Activated naive CD4-positive, alpha-beta T cell treated with anti-CD3 and anti-CD28 coated beads for 36 hours (primary cell): ENCODE measurements at places on chromosomes 12 and 14. TPM values are rescaled to one million over a fixed set of nuclear protein-coding genes. Genes with fewer than 3 reads are reported as not detected.

DNA sequence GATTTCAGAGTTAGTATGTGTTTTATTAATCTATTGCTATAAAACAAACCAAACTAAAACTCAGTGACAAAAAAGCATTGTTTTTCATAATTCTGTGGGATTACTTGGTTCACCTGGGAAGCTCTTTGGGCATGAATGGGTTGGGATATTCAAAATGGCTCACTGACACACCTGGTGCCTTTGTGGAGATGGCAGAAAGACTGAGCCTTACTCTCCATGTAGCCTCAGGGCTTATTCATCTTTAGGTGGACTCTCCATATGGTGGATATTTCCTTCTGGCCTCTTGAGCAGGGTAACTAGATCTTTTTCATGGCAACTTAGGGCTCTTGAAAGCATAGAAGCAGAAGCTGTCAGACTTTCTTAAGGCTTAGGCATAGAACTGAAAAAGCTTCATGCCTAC, 1102.8 kb upstream of the SEL1L start:
- DNase-seq = no peak

GRCh38 chr14:77023001-77023996, 5.2 kb downstream of the IRF2BPL start:
- peak; percentile 73 for DNase-seq

GRCh38 chr14:50015716-50016115, 100.7 kb downstream of the VCPKMT start:
- peak; percentile 53 for DNase-seq

- DNase-seq = no peak
These were observed 24.9 kb upstream of the FZD10 start for GRCh38 chr12:130137040-130138018.

DNA sequence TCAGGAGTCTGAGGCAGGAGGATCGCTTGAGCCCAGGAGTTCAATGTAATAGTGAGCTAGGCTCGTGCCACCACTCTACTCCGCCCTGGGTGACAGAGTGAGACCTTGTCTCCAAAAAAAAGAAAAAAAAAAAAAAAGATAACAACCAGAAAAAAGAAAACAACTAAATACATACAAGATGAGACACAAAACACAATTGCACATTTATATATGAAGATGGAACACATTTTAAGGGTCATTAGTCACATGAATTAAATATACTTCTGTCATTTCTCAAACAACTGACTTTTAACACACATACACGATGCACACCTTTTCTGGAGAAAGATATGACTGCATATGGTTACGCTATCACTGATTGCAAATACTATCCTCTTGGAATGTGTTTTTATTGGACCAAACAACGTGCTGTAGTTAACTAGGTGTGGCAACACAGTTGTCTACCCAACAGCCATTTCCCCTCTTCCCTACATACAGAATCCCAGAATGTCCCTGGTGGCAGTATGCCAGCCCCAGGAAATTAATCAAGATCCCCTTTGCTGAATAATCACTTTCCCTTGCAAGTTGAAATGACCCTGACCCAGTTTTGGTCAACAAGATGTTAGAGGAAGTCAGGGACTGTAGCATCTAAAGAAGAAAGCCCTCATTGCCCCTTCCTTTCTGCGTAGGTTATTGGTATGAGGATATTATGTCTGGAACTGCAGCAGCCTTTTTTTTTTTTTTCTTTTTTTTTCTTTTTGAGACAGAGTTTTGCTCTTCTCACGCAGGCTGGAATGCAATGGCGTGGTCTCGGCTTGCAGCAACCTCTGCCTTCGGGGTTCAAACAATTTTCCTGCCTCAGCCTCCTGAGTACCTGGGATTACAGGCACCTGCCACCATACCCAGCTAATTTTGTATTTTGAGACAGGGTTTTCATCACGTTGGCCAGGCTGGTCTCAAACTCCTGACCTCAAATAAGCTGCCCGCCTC, 5.6 kb upstream of the MYL6B start:
- no peak for DNase-seq

DNA sequence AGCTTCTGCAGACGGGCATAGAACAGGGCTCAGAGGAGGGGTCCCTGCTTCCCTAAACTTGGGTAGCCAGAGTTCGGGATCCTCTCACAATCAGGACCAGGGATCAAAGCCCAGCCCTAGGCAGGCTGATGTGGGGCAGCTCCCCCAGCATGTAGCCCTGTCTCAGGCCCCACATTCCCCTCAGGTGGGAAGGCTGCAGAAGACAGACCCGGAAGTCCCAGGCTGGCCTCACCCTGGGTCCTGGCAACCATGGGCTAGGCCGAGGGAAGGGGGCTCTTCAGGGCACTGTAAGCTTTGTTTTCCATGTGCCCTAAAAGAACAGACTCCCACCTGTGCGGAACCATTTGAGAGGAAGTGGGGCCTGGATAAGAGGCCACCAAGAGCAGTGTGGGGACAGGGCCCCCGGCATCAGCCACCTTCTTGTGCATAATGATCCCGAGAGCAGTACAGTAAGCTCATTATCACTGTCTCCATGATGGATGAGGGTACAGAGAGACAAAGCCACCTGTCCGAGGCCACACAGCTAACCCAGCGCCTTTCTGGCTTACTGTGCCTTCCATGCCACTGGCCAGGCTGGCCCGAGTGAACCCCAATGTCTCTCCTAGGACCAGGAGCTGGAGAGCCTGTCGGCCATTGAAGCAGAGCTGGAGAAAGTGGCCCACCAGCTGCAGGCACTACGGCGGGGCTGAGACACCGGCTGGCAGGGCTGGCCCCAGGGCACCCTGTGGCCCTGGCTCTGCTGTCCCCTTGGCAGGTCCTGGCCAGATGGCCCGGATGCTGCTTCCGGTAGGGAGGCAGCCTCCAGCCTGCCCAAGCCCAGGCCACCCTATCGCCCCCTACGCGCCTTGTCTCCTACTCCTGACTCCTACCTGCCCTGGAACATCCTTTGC, 11.5 kb downstream of the CHGA start:
- DNase-seq = no peak

HSPB8 gene
- total RNA-seq = not detected

DNA sequence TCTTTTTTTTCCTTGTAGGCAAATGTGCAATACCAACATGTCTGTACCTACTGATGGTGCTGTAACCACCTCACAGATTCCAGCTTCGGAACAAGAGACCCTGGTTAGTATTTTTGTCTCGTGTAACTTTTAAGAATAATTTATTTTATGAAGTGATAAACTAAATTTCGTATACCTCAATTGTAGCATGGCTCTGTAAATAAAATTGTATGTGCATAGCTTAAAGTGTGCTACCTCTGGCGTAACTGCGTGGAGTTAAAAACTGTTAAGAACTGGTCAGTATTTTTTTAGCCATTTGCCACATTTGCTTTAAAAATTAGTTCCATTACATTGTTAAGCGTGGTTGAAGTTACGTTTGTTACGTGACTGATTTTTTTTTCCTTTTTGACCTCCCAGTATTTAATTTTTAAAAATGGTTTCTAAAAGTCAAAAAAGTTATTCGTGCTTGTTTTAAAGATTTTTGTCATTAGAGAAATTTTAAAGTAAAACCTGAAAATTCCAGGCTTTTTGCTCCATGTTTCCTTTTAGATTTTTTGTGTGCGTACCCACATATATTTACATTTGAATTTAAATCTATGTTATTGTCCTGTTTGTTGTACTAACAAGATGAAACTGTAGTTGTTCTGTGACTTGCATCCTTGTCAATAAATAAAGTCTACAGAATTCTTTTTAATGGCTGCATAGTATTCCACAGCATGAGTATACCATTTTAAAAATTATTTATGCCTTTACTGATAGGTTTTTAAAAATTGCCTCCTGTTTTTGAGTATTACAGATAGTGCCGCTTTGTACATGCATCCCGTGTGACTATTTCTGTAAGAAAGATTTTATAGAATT, 1.4 kb downstream of the MDM2 start:
- no peak for DNase-seq

MYH6 gene
- not detected for total RNA-seq

DNA sequence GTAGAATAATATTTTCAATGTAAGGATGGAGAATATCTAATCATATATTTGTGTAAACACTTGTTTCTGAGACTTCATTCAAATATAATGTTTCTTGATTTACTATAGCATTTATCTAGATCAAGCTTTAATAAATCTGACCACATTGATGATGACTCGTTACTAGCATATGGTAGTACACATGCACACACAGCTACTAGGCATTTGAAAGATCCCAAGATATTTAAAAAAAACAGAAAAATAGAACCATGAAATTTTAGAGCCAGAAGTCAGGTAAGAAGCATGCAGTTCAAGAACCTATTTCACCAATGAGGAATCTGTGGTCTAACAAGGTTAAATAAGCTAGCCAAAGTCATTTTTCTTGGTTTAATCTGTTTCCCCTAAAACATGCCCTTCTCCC, 32.0 kb downstream of the DCP1B start:
- no peak for DNase-seq

DNA sequence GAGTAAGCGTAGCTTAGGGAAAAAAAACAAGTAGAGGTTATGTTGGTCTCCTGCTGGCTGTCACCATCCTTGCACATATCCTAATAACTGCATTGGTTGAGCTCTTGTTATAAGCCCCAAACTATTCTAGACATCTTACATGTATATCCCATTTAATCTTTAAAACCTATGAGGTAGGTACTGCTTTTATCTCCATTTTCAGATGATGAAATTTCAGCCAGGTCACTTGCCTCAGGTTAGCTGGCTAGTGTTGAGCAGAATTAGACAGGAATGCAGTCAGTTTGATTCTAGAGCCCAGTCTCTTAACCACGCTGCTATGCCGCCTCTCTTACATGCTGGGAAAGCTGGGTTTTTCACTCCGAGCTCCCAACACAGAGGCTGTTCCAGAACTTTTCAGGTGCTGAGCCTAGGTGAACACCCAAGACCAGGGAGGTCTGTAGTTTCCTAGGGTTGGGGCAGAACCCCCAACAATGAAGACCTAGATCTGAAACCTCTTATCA, 269.9 kb upstream of the RGS6 start:
- no peak for DNase-seq

TTC6 gene
- total RNA-seq = not detected

TCTN2 gene
- total RNA-seq = 3.5 TPM

THTPA gene
- total RNA-seq = 6.2 TPM

KLRC1 gene
- total RNA-seq = not detected

- no peak for DNase-seq
These were observed 1104.7 kb upstream of the TMEM132C start for GRCh38 chr12:127162307-127162706.

DNA sequence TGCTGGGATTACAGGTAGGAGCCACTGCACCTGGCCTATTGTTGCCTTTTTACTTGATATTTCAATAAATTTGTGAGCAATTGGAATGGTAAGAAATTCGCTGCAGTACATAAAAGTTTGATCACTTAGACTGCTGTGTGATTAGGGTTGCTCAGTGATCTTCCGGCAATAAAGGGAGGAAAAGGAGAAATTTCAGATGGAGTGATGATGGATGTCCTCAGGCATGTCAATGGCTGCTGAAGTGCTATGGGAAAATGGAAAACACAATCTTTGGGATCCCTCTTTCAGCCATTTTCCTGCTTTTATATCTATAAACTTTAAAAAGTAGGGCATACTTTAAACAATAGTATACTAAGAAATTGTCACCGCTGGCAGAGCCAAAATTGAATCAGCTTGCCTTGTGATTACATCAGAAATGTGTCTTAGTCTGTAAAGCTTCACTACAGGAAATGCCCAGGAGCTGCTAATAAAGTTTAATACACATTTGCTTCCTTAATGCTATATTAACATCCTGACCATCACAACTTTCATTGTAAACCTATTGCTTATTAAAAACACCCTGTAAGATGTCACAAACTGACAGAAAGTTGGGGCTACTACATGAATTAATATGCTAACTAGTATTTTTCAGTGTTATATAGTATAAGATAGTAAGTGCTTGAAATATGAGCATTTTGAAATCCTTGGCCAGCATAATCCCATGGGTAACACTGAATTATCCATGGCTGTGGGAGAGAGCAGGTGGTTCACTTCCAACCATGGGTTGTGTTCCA, 13.7 kb upstream of the FBXL14 start:
- no peak for DNase-seq

GRCh38 chr12:91023326-91024004, 18.7 kb upstream of the EPYC start:
- DNase-seq = no peak

RHOJ gene
- total RNA-seq = not detected

DNA sequence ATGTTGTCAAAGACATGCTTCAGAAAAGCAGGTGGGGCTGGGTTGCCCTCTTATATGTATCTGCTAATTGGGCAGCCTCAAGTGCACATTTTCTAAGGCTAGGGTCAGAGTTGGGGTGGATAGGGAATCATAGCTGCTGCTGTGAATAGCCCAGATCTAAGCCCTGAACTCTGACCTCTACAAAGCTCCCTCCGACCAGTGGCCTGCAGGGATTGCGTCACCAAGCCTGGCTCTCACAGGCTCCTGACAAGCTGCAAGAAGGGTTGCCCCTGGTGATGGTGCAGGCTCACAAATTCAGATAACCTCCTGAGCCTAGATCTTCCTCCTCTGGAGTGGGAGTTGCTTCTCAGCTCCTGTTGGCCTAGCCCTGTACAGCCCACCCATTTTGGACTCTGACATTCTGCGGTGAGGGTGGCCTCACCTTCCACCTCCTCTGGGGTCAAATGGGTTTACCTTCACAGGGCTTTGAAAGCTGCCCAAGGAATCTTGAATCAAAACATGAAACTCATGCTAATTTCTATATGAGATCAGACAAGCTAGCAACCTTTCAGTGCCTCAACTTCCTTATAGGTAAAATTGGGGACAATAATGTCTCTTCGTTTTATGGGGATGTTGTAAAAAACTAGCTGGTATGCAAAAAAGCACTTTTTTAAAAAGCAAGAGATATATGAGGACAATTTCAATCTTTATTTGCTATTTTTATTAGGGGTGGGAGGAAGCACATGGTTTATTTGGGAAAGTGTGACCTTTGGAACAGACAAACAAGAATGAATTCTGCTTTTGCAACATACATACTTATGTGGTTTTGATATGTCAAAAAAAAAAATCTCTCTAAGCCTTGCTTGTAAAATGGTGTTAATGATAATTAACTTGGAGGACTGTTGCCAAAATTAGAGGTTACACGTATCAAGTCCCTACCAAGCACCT, 4.9 kb upstream of the SUSD6 start:
- DNase-seq = no peak

KCNK13 gene
- total RNA-seq = not detected

MANSC4 gene
- not detected for total RNA-seq

DNA sequence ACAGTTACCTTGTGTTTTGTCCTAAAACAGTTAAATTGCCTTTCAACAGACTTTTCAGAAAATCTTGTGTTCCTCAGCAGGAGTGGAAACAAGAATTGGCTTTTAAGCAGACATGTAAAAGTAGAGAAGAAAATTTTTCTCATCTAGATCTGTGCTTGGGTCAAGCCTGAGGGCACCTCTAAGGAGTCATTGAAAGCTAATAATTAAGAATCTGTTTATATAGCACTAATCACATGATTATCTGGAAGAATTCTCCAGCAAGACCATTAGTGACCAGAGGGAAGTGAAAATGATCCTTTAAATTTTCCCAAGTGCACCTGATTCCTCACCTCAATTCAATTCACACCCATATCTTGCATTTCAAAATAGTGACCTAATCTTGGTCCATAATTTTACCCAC, 295.0 kb downstream of the DIO2 start:
- DNase-seq = no peak

GRCh38 chr14:81480741-81481140, 52.9 kb downstream of the SEL1L start:
- no peak for DNase-seq

- no peak for DNase-seq
These were observed 27.0 kb upstream of the RCOR1 start for GRCh38 chr14:102565331-102565887.

RFC5 gene
- total RNA-seq = 62.5 TPM
